ENCODE measurements at places on chromosomes 5 and 9.

DNA sequence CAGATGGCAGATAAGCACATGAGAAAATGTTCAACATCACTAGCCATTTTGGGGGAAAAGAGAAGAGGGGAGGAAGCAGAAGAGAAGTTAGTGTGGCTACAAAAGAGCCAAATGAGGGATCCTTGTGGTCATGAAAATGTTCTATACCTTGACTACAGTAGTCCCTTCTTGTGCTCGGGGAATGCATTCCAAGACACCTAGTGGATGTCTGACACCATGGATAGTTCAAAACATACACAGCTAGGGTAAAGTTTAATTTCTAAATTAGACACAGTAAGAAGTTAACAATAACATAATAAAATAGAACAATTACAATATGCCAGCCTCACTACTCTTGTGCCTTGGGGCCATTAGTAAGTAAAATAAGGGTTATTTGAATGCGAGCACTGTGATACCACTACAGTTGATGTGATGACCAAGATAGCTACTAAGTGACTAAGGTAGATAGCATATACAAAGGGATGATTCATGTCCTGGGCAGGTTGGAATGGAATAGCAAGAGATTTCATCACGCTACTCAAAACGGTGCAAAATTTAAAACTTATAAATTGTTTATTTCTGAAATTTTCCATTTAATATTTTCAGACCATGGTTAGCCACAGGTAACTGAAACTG, 344.1 kb downstream of the NR2F1-AS1 start:
- DNase-seq, result no peak

GRCh38 chr9:130424595-130425454, 19.9 kb upstream of the ASS1 start:
- no peak for DNase-seq

DNA sequence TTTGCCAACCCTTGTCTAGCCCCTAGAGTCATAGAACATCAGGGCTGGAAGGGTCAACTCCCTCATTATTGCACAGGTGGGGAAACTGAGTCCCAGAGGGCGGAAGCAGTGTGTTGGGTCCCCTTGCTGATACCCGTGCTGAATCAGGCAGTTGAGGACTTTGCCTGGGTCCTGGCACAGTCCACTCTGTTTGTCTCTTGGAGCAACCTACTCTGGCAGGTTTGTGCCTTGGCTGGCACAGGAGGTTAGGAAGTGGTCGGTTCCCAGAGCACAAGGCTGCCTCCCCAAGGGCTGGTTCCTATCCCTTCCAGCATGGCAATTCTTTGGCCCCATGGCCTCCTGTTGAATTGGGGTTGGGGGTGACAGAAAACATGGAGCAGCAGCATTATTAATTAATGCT, 94.5 kb upstream of the SHB start:
- DNase-seq, result no peak

DNA sequence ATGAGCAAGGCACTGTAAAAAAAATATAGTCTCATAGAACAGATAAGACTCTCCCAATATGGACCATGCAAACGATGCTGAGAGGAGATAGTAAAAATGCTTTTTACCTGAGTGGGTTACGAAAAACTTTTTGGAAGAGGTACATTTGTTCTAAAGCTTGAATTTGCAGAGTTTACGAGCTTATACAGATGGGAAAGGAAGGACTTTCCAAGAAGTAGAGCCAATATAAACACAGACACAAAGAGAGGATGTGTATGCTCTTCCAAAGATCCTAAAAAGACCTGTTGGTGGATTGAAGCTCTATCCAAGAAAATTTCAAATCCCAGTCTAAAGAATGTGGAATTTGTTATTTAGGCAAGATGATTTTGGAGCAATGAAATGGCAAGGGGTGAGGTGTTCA, 127.1 kb upstream of the SLCO6A1 start:
- no peak for DNase-seq

DNA sequence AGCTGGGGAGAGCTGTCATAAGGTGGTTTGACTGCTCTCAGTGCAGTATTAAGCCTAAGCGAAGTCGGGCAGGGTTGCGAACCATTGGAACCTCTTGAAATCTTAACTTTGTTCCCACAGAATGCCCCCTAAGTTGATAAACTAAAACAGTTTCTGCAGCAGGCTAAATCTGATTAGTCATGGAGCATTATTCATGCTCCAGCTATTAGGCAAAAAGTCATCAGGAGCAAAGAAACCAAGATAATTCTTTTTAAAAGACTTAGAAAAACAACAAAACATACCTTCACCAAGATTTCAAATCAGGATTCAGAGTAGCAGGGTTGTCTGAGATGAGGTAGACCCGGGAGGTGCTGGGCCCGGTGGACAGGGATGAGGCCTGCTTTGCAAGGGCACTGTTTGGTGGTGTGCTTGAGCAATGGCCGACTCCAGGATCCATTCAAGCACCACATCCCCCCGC, 69.9 kb upstream of the PLPP1 start:
- no peak for DNase-seq

GRCh38 chr9:131691969-131692611, 47.8 kb downstream of the RAPGEF1 start:
- no peak for DNase-seq

GRCh38 chr9:113129884-113130283, 20.9 kb upstream of the SLC31A2 start:
- no peak for DNase-seq

DNA sequence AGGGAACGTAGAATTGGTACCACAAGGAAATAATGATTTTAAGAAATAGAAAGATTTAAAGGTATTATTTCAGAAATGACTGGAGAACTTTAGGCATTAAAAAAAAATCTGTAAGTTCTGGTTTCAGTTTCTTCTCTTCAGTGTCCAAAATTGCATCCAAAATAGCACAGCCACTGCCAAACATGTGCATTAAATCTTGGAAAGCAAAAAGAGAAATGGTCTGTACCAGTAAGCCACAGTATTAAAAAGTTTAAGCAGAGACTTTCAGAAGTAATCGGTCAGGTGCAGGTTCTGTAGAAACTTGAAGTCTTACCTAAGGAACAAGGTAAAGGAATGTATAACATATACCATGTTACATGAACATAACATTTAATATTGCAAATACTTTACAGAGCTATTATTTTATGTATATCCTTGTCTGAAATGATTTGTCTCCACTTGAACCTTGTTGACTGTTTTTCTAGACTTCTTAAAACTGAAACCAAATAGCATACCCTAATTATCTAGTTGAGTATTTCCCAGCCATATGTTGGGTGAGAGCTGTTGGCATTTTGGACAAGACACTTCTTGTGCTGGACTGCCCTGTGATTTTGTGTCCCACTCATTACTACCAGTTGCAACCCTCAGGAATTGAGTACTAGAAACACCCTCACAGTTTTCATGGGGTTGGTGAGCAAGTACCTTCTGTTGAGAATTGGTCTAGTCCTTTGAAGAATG, 32.1 kb downstream of the NIPBL start:
- no peak for DNase-seq

DNA sequence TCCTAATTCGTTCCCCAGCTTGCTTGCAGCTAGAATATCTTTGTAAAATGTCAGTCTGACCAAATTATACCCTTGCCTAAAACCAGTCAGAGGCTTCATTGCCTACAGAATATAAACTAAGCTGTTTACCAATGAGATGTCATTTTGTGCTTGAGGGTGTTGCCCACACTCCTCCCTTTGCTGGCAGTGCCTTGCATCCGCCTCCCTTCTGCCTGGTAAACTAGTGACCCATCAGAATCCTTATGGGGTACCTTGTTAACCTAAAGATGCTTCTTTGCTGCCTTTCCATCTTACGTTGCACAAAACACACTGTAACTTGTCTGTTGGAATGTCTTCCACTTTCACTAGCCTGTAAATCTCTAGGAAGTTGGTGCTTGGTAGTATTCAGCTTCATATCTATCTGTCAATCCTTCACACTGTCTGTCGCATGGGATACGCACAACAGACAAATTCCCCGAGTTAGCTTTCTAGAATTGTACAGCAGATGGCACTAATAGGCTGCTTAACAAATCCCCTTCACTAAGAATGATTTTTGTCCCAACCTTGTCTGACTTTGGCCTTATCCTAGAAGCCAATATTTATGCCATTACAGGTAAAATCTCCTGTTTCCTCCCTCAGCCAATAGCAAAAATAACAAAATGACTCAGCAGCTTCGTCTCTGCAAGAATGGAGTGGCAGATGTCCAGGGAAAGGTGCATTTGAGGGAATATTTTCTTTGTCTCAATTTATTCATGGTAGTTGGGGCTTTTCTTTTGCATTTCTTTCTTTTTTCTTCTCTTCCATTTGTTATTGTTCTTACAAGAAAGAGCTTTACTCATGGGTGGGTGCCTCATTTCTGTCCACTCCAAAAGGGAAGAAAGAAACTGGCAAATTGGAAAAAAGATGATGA, 3.0 kb downstream of the NUDT2 start:
- no peak for DNase-seq

- no peak for DNase-seq
Measured at GRCh38 chr5:179326122-179326927, 18.9 kb downstream of the ADAMTS2 start.

DNA sequence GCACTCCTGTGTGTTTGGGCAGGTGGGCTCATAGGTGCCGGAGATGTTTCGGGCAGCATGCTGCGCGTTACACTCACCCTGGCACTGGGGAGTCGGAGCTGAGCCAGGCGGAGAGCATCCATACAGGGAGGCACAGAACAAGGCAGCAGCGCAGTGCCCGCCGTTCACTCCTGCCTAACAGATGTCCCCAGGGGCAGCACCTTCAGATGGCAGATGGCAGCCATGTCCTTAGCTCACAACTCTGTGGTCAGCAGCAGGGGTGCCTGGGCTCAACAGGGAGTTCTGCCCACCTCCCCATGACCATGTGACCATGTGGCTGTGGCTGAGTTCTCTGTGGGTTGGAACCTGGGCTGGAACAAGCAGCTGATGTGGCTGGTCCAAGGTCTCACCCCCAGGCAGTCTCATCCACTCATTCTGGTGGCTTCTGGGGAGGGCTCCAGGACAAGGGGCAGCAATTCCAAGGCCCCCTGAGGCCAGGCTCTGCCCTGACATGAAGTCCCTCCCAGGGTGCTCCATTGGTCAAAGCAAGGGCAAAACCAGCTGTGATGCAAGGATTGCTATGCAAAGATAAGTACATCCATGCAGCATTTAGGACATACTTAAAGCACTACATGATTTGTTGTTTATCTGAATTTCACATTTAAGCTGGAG, 64.2 kb downstream of the MRPL36 start:
- no peak for DNase-seq

- no peak for DNase-seq
Measured at GRCh38 chr9:101664453-101664852, 69.7 kb upstream of the PPP3R2 start.

DNA sequence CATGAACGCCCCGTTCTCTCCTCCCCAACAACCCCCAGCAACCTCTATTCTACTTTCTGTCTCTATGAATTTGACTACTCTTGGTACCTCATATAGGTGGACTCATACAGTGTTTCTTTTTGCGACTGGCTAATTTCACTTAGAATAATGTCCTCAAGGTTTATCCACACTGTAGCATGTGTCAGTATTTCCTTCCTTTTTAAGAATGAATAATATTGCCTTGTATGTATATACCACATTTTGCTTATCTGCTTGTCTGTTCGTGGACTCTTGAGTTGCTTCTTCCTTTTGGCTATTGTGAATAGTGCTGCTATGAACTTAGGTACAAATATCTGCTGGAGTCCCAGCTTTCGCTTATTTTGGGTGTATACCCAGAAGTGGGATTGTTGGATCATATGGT, 42.7 kb downstream of the IQGAP2 start:
- no peak for DNase-seq

GRCh38 chr5:143541943-143542797, 138.7 kb upstream of the NR3C1 start:
- no peak for DNase-seq

GRCh38 chr5:141493500-141494422, 4.9 kb downstream of the PCDHGC5 start:
- no peak for DNase-seq

DNA sequence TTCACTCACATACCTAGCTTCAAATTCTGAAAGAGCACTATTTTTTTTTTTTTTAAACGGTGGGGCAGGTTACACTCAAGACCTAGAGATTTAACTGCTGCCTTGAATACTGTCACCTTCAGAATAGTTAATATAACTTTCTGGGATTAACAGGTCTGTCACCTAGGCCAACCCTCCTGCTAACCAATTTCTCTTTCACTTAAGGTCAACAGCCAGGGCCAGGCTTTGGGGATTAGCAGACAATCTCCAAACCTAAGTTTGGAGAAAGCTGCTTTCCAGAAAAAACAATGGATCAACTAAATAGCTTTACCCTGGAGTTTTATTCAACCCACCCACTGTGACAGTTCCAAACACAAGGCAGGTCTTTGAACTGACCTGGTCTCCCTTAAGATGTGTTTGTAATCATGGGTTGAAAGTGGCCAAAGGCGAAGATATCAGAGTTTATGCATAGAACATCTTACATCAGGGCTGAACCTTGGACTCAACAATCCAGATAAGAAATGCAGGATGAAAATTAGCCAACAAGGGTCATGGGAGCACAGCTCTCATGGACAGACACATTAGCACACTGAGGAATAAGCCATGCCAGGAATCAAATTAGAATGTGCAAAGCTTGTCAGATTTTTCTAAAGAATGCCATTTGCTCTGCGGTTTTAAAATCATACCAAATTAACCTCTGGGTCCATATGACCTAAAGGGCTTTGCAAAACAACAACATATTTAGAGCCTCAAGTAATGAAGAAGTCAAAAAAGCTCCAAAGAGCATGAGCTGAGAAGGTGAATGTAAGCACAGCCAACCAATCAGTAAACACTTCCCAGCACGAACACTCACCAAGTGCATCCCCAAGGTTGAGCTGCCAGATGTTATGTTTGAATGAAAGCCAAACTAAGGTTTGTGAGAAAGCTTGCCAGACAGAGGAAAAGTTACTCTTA, 538.5 kb upstream of the DMAC1 start:
- DNase-seq, result no peak

DNA sequence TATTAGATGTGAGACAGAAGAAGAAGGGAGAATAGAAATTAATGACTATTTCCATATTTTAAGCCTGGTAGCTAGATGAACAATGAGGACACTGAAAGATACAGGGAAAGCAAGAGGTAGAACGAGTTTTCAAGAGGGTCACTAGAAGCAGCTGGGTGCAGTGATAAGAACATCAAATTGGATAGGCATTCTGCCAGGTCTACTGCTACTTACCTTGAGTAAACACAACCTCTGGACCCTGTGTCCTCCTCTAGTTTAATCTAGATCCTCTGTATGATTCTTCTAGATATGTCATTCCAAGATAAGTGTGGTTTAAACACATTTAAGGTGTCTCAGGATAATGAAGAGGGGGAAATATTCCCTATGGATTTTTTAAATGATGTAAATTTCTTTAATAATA, 31.2 kb downstream of the OTP start:
- DNase-seq, result no peak

- DNase-seq, result no peak
Measured at GRCh38 chr5:111976705-111977435, 219.9 kb upstream of the NREP start.

Data from CD8-positive, alpha-beta memory T cell (primary cell).